ENCODE measurements at places on chromosomes 4 and X.
A peak's percentile ranks its signal among the peaks of the same experiment; 100 is the strongest.

DNA sequence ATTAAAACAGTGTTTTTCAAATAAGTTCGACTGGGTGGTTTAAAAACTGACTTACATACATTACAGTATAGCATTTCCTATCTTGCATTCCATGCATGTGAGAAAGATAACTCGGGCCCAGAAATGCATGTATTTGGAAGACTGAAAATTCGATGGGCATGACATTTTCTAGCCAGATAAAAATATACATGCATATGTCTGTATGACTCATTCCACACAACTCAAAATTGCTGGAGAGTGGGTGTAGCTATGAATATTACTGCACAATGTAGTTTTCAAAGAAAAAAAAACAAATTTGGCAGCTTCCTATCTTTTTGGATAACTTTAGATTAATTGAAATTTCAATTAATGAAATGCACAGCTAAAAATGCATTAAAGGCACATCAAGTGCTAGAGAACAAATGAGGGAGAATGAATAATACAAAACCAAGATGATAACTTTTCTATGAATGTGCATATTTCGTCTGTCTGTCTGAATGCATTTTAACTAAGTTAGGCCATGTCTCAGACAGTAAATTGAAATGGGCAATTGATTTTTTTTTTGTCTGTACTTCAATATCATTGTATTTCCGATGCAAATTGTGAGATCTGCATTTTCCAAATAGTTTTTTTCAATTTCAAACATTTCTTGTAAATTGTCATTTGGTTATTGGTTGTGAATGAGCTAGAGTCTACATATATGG lies 54.5 kb upstream of the GABRA2 start:
- peak; percentile 39 for DNase-seq
- no peak overlapping the region for H3K4me3 ChIP-seq
- H3K27ac ChIP-seq = no peak overlapping the region
- H3K4me1 ChIP-seq = no peaks in the 10 kb centered on the region
- H3K36me3 ChIP-seq = no peaks in the 10 kb centered on the region
- no peaks in the 10 kb centered on the region for H3K27me3 ChIP-seq

GRCh38 chr4:15242021-15242420 lies 185.8 kb upstream of the C1QTNF7 start:
- no peaks in the 10 kb centered on the region for H3K36me3 ChIP-seq
- H3K4me3 ChIP-seq = no peak overlapping the region
- H3K4me1 ChIP-seq = peaks cover 7% of the 10 kb centered on the region
- peak; percentile 3 for DNase-seq

- DNase-seq = peak; percentile 52
- no peaks in the 10 kb centered on the region for H3K36me3 ChIP-seq
- H3K27me3 ChIP-seq = no peaks in the 10 kb centered on the region
- H3K27ac ChIP-seq = no peak overlapping the region
Observed at GRCh38 chr4:91113130-91113706, 986.0 kb downstream of the CCSER1 start.

- no peaks in the 10 kb centered on the region for H3K4me1 ChIP-seq
- no peaks in the 10 kb centered on the region for H3K36me3 ChIP-seq
- no peak overlapping the region for H3K27ac ChIP-seq
- peak; percentile 78 for DNase-seq
Observed at GRCh38 chrX:149365061-149365460, 140.0 kb downstream of the IDS start.

GRCh38 chr4:40962551-40963180 lies 212.9 kb downstream of the NSUN7 start:
- peak; percentile 77 for DNase-seq
- H3K4me1 ChIP-seq = no peaks in the 10 kb centered on the region
- no peaks in the 10 kb centered on the region for H3K36me3 ChIP-seq
- H3K27me3 ChIP-seq = no peaks in the 10 kb centered on the region
- no peak overlapping the region for H3K27ac ChIP-seq
- no peak overlapping the region for H3K4me3 ChIP-seq
